Cerebellar nuclear complex (tissue), 1 donor: ENCODE measurements at places on chromosomes 4 and X.

DNA sequence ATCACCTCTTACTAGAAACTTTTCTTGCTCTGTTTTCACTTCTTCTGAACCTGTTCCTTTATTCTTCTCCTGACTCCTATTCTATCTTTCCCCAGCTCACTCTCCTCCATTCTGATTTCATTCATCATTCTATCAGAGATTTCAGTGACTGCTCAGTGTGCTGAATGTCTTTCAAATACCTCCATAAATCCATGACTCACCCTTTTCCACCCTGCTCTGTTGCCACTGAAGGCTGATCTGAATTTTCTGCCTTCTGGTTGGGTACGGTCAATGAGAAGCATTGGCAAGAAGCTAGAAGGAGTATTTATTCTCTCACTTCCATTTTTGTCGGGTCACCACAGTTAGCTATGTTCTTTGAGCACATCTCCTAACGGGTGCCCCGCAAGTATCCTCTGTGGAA is 265.9 kb downstream of the CBLL2 start:
- DNase-seq: no peak

DNA sequence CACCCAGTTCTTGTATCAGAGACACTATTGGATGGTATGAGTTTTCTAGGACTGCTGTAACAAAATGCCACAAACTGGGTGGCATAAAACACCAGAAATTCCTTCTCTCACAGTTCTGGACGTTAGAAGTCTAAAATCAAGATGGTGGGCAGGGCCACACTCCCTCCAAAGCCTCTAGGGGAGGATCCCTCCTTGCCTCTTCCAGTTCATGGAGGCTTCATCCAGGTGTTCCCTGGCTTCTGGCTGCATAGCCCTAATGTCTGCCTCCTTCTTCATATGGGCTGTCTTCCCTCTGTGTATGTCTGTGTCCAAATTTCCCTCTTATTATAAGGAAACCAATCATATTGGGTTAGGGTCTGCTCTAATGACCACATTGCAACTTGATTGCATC is 38.4 kb upstream of the RASL11B start:
- DNase-seq: no peak

DNA sequence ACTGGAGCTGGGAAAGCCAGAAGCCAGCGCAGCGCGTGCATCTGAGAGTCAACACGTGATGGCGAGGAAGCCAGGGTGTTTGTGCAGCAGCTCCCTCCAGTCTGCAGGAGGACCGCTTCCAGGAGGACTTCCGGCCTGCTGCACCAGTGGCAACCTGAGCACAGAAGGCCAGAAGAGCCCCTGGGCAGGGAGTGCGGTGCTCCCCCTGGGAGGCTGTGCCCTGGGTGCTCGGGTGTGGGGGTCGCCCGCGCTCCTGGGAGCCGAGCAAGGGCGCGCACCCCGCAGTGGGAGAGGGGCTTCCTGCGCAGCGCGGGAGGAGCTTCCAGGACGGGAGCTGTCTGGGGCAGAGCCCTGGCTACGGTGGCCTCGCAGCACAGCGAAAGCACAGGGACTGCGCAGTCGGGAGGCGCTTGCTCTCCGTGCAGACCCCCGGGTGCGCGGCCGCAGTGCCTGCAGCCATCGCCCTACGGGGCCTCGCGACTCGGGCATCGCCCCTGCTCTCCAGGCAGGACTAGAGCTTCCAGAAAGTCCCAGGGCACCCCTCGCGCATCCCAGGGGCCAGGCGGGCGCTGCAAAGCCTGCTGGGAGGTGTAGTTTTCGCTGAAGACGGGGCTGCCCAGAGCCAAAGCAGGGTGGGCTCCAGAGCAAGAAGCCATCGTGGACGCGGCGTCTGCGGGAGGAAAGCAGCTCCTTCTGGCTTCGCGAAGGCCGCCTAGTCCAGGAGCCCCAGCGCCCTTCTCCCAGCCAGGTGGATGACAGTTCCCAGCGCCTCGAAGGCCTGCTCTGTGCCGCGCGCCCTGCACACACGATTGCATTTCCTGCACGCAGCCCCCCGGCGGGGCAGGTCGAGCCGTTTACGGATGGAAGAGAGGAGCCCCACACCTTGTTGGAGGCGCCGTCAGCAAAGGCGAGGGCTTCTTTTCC is 24.1 kb upstream of the WFS1 start:
- peak; percentile 53 for DNase-seq

- no peak for DNase-seq
Measured at GRCh38 chrX:134254511-134254910, 17.5 kb downstream of the CCDC160 start.

- no peak for DNase-seq
Measured at GRCh38 chr4:13349096-13349495, 135.0 kb downstream of the RAB28 start.

DNA sequence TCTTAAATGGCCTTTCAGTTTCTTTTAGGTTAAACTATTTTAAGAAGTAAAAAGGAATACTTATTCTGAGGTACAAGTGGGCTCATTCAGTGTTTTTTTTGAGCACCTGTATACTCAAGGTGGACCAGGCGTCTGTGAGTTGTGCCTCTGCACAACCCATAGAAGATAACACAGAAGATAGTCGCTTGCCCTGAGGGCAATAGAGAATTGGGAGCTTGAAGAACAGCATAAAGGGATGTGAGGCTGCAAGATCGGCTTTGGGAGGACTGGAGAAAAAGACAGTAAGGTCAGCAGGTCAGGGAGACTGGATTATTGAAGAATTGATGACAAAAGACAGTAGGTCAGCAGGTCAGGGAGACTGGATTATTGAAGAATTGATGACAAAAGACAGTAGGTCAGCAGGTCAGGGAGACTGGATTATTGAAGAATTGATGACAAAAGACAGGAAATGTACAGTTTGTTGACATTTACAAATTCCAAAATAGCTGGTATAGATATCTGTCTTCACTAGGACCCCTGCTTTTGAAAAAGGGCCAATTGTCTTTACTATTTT is 3.1 kb downstream of the CPE start:
- no peak for DNase-seq

- no peak for DNase-seq
Measured at GRCh38 chrX:112137276-112137675, 54.7 kb upstream of the TRPC5 start.

DNA sequence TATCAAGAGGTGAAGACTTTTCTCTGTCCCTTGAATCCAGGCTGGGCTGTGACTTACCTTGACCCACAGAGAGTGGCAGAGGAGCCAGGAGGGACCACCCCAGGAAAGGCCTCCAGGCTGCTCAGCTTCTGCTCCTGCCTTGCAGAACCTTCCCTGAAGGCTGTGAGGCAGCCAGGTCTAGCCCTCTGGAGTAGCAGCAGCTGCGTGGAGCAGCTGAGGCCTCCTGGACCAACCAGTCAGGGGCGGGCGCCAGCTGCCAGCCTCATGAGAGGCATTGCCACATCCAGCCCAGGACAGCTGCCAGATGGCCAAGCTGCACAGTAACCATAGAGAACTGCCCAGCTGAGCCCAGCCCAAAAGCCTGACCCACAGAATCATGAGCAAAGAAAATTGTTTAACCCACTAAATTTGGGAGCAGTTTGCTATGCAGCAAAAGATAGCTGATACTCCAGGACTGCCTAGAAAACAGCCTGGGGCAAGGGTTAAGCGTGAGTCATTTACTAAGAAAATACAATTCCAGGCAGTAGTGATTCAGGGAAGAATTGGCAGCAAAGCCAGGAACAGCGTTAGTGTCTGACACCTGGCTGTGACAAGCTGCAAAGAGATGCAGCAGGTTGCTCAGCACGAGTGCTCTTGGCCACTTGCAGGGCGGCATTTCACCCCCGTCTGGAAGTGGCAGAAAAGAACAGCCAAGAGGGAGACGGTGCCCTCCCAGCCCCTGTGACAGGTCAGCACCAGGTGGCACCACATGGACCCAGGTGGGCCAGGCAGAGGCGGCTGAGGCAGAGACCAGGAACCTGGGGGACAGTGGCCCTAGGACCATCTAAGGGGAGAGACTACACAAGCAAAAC is 14.7 kb upstream of the PDE6B start:
- DNase-seq: no peak

DNA sequence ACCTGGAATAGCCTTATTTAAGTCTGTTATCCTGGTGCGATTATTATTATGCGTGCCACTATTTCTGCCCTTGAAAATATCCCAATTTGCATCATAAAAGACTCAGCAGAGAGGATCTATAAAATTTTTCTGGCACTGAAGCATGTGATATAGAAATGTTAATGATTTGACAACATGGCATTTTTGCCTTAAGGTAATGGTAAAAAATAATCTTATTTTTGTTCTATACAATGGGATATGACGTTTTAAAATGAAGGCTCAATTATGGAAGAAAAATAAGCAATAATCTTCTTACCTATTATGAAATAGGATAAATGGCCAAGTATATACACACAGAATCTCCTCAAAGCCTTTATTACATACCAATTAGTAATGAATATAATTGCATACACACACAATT is 113.5 kb downstream of the PDGFC start:
- DNase-seq: no peak

GRCh38 chrX:66915893-66916292 is 277.0 kb upstream of the EDA2R start:
- no peak for DNase-seq

- DNase-seq: no peak
Measured at GRCh38 chr4:123545667-123546572, 149.3 kb downstream of the SPRY1 start.

DNA sequence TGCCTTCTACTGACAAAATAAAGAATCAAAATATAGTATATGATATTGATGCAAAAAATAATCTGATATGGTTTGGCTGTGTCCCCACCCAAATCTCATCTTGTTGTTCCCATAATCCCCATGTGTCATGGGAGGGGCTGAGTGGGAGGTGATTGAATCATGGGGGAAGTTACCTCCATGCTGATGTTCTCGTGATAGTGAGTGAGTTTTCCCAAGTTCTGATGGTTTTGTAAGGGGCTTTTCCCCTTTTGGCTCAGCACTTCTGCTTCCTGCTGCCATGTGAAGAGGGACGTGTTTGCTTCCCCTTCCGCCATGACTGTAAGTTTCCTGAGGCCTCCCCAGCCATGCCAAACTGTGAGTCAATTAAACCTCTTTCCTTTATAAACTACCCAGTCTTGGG is 70.2 kb downstream of the TMEM165 start:
- DNase-seq: no peak

DNA sequence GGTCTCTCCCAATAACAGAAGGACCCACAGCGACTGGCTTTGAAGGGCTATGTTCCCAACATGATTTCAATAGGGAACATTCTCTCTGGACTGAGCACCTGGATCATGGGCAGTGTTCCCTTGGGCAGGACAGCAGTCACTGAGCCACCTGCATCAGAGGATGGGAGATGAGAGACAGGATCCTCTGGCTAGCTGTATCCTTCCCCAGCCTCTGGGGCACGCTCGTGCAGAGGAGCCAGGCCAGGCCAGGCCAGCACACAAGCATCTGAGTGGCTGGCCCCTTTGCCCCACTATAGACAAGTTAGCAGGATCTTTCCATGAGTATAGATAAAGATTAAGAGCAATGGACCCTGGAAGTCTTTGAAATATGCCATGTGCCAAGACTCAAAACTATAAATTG is 66.3 kb downstream of the NEUROG2 start:
- no peak for DNase-seq

DNA sequence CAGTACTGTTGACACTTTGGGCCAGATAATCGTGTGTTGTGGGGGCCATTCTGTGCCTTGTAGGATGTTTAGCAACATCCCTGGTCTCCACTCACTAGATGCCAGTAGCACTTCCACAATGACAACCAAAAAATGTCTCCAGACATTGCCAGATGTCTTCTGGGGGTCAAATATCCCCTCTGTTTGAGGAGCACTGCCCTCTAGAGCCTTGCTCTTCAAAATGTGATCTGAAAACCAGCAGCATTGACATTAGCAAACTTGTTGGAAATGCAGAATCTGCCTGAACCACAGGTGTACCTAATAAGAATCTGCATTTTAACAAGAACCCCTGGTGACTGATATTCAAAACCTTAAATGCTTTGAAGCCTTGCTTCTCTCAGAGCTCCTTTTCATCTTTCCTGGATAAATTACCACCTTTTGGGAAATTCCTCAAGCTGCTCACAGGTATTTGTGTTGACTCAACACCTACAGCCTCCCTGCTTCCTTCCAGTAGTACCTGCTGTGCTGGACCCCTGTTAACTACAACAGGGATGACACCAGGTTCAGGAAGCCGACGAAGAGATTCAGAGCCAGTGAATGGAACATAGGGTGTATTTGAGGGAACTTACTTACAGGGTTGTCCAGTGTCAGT is 459.0 kb upstream of the NR3C2 start:
- no peak for DNase-seq

- DNase-seq: no peak
Measured at GRCh38 chrX:802846-803245, 172.3 kb downstream of the SHOX start.

- no peak for DNase-seq
Measured at GRCh38 chrX:8847360-8847759, 46.2 kb upstream of the FAM9A start.

GRCh38 chr4:106762666-106763443 is 273.3 kb downstream of the DKK2 start:
- peak; percentile 16 for DNase-seq

DNA sequence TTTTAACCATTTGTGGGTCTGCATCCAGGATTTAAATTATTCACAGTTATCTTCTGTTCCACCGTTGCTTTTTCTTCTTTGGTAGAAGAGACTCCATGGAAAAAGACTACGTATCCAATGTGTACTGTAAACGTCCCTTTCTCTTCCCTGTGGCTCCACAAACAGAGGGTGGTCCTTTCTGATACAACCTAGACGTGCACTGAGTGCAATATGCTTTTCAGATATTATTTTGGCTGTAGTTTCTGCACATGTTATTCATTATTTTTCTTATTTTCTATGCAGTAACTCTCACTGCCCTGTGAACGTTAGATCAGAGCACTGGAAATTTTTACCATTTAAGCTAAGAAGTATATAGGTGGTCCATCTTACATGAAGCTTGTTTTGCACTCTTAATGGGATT is 72.7 kb downstream of the SHISA3 start:
- no peak for DNase-seq

- no peak for DNase-seq
Measured at GRCh38 chr4:183078634-183079033, 20.4 kb upstream of the WWC2 start.

DNA sequence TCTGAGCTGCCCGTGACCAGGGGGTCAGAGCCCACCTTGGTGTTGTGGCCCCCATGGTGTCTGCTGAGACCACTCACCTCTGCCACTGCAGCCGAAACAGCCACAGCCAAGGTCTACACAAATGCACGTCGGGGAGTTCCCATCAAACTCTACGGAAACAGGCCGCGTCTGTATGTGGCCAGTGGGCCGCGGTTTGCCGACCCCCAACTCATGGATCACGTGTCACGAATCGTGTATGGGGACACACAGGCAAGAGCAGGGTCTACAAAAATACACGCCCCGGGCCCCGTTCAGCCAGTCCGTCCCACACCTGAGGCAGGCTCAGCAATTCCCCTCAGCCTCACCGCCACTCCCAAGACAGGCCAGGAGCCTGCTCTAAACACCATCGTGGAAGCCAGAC is 53.8 kb downstream of the FAM53A start:
- no peak for DNase-seq
